Cortex of kidney (tissue), 1 donor: ENCODE measurements at places on chromosomes 1 and 21.

DNA sequence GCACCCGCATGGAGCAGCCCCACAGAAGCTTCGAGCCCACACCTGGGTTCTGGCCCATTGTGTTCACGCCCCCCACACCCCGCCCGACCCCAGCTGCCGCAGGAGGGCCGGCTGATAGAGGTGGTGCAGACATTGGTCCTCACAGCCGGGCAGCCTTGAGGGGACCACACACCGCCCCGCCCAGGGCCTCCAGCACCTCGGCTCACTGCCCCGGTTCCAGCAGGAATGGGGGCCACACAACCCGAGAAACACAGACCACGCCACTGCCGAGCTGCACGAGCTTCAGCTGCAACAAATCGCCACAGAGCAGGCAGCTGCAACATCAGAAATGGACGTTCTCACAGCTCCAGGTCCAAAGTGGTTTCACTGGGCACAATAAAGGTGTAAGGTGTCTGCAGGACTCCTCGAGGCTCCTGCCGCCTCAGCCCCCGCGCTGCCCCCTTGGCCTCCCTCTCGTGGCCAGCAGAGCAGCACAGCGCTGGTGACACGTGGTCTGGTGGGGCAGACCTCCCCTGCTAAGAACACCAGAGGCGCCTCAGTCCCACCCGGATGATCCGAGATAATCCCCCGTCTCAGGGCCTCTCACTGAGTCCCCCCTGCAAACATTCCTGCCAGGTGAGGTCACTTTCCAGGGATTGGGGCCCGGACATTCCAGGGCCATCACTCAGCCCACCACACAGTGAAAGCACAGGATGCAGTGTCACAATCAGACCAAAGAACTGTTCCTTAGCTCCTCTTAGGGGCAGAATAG is 62.3 kb upstream of the ADARB1 start:
- no peak for DNase-seq

GRCh38 chr21:17612565-17613241 is at the start of gene BTG3:
TSS of gene BTG3 (minus strand) at chr21:17612901. CDS start at chr21:17609144, 3,757 bp downstream.
- no peak for DNase-seq

GRCh38 chr1:25112400-25112799 is 119.9 kb downstream of the SYF2 start:
- DNase-seq: no peak

DNA sequence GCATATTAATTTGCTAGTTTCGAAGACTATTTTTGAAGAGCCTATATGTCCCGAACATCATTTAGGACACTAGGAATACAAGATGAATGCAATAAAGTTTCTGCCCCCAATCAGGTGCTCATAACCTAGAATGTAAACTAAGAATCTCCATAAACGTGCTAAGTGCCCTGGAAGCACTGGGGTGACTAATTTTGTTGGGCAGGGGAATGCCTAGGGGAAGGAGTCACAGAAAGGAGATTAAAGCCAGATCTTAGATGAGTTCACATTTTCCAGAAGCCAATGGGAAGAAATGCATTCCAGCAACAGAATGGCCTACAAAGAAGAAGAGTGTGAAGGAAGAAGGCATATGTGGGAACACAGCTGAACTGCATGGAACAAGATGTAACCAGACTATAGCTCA is 19.5 kb downstream of the SCYL3 start:
- no peak for DNase-seq

- no peak for DNase-seq
These were observed 41.5 kb downstream of the KIAA1614 start for GRCh38 chr1:180954005-180954800.

- no peak for DNase-seq
These were observed 7.4 kb downstream of the FNDC5 start for GRCh38 chr1:32863218-32863880.

DNA sequence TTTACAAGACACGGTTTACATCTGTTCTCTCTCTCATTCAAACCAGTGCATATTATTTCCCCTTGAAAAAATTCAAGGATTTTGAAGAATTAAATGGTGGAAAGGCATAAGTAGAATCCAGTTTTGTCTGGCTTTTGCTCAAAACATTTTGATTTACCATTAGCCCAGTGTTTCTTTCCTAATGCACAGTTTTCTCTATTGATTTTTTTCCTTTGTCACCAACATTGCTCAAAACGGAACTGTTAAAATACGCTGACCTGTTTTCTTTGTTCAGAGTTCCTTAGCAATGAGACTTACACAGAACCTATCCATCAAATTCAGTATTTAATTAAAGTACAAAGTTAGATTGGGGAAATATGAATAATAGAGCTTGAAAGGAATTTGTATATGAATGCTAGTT is 162.4 kb downstream of the S1PR1 start:
- DNase-seq: no peak

- no peak for DNase-seq
These were observed 39.5 kb upstream of the UBE2U start for GRCh38 chr1:64163970-64164369.

DNA sequence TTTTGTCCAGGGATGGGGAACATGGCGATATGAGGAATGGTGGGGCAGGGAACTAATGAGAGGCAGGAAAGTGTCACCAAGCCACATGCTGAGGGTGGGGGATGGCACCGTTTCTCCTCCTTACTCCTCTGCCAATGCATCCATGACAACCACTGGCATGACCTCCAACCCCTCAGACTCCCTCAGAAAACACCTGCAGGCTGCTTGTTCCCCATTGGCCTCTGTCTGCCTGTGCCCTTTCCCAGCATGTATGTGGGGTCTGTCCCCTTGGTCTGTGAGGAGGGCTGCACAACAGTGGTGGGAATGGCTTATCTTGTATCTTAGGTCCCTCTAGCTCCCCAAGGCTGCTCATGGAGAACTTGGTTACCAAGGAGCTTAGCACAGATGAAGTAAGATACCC is 137.2 kb upstream of the NGF start:
- DNase-seq: no peak
